ENCODE measurements at places on chromosomes 1 and 21.

DNA sequence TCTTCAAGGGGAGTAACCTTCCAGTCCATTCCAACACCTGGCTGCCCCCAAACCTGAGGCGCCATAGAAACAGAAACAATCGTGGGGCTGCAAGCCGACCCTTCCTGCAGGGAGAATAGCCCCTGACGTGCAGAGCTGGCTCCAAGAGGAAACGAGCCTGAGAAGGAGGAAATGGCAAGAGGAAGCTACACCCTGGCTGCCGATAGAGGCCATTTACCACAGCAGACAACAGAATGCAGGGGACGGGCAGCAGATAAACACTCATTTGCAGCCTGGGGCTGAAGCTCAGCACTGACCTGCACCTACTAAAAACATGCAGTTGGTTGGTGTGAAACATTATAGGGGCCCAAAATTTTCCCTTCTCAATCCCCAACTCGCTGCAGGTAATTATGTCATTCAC is 8.7 kb upstream of the TDRD10 start:
- DNase-seq: no peak

- DNase-seq: peak; percentile 88
Observed at GRCh38 chr21:33360881-33361602, 36.3 kb downstream of the IFNAR1 start.

DNA sequence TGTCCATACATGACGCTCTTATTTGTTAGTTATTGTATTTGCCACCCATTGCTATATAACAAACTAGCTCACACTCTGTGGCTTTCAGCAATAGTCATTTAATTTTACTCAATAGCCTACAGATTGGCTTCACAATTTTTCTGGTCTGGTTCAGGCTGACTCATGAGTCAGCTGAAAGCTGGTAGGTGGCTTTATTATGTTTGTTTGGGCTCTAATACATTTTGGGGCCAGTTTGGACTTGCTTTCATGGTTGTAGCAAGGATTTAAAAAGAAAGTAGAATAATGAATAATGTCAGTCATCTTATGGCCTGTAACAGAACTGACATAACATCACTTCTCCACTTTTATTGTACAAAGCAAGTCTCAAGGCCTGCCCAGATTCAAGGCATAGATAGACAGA is 338.7 kb downstream of the LRRIQ3 start:
- DNase-seq: no peak

DNA sequence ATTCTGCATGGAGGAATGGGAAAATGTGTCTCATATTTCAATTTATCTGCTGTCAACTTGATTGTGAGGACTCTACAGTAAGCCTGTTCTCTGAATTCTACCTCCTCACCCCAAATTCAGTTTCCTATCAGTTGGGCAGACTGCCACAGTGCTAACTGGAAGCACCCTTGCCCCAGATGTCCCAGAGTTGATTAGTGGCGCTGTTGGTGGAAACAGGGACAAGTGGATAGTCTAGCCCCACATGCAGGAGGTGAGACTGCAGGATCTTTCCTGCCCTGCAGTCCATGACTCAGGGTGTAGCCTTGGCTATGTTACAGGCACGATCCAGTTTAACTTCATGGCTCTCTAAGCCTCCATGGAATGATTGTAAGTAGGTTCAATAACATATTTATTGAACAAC is 22.1 kb downstream of the ADAM30 start:
- no peak for DNase-seq

All from activated naive CD4-positive, alpha-beta T cell treated with anti-CD3 and anti-CD28 coated beads, Interleukin-2, amount 50 U/mL, for 16 hours (primary cell).